ENCODE measurements at places on chromosomes 6 and 20.

GRCh38 chr20:61260905-61261304 is 8.8 kb downstream of the CDH4 start:
- peak; percentile 10 for DNase-seq

DNA sequence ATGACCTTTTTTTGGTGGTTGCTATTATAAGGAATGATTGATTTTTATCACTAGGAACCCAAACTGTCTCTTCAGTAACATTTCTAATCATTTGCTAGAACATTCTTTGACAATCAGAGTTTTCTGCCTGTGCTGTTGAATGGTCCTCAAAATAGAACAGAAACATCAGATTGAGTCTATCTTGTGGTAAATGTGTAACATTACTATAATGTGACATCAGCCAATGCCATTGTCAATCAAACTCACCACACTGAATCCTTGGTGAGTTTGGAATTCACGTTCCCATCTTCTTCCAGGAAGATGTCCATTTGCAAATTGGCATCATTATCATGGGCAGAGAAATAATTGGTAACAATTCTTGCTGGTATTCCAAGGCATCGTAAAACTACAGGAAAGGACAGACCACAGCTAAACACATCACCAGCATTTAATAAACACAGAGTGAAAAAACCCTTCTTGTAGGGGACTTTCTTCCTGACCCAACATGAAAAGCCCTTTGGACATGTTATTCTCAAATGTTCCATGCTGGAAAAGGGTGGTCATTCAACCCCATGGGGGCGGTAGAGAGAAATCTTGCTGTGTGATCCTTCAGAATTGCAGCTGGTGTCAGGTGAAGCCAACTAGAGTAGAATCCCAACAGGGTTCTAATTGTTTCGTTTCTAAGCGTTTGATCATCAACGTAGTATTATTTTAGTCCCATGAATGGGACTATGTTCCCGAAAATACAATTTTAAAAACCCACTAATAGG is 98.5 kb downstream of the F13A1 start:
- peak; percentile 29 for DNase-seq

- DNase-seq = no peak
Observed at GRCh38 chr20:44036441-44036840, 121.8 kb downstream of the TOX2 start.

DNA sequence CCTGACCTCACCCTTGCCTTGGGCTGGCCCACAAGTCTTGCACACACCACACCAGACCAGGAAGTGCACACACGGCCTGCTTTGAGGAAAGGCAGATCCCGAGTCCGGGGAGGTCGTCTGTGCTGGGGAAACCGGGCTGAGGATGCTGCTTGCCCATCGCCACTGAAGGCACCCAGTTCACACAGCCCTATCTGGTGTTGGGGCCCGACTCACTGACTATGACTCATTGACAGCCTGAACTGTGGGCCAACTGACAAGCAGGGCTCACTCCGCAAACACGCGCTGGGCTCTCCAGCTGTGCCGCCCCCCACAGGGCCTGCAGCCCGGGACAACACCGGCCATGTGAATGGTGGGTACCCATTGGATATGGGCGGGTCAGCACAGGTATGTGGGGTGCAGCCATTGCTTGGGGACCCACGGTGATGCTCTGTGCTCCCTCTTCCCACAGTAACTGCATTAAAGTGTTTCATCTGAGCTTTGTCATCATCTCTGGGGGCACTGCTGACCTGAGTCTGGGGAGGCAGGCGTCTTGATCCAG is 1.6 kb downstream of the SAMD10 start:
- peak; percentile 55 for DNase-seq

- no peak for DNase-seq
Observed at GRCh38 chr6:62670490-62671223, 384.6 kb upstream of the KHDRBS2 start.

GRCh38 chr6:107689951-107690642 is 134.0 kb downstream of the SCML4 start:
- no peak for DNase-seq

GRCh38 chr6:70864401-70864800 is 92.5 kb downstream of the B3GAT2 start:
- no peak for DNase-seq

DNA sequence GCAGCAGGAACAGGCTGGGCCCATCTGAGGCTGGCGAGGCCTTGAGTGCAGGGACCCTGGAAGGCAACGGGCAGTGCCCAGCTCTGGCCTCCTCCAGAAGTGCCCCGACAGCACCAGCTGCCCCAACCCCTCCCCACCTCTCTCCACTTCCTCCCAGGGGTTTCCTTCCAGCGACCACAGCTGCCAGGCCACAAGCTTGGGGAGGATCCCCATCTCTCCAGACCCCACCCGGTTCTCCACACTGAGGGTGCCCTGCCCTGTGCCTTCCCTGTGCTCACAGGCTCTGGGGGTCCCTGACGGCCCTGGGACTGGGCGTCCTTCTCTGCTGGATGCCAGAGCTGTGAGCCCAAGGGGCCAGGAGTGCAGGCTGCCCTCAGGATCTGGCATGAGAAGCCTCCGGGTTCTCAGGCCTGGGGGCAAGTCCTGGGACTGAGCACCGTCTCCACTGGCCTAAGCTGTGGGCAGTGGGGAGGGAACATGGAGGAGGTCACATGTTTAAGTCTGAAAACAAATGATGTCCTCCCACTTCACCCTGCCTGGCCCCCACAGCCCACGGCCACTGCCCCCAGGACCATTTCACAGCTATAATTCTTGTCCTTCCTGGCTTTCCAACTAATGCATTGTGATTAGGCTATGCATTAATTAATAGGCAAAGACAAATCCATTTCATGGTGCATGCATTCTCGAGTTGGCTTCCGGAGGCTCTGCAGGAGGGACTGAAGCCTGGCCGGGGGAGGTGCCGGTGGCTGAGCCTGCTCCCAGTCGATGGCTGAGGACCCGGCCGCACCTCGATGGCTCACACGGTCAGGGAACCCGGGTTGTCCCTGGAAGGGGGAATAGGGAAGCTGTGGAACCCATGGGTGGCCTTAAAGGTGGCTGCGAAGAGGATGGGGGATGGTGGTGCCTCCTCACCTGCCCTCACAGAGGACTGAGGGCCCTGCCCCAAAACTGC is 24.4 kb downstream of the BHLHE23 start:
- no peak for DNase-seq

GRCh38 chr6:153523390-153523789 is 392.3 kb upstream of the RGS17 start:
- DNase-seq = no peak
